ENCODE measurements at places on chromosomes 1 and 21.

GRCh38 chr1:67465375-67465774 lies 35.2 kb upstream of the SERBP1 start:
- DNase-seq, result no peak

DNA sequence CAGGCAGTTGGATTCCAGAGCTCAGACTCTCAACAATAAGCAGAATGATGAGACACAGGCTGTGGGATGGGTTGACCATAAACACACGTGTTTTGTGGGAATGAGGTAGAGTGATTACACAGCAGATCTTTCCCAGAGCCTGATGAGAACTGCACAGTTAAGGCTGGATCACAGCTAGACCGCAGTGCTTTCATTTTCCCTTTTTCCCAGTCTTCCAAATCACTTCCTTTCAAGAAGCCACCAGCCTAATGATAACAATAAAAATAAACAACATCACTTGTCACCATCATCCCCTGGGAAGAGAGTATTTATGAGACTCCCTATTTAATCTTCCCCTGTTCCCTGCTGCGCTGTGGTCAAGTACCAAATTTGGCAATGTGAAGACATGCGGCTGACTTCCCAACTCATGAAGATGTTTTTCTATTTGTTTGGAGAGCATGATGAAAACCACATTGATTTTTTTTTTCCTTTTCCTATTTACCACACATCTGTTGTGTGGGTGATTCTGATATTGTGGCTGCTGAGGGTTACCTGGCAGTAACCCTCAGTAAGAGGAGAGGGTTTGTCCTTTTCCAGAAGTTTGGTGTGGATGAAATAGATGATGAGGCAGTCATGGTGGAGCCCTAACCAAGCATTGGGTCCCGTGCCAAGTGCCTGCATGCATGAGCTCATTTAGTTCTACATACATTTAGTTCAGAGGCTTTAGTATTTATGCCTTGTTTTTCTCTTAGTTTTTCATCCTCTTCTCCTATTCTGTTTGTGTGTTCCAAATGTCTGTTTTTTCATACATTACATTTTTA lies 248.9 kb upstream of the HOOK1 start:
- DNase-seq, result no peak

GRCh38 chr1:52239708-52240001 lies 97.8 kb downstream of the ZFYVE9 start:
- DNase-seq, result no peak

DNA sequence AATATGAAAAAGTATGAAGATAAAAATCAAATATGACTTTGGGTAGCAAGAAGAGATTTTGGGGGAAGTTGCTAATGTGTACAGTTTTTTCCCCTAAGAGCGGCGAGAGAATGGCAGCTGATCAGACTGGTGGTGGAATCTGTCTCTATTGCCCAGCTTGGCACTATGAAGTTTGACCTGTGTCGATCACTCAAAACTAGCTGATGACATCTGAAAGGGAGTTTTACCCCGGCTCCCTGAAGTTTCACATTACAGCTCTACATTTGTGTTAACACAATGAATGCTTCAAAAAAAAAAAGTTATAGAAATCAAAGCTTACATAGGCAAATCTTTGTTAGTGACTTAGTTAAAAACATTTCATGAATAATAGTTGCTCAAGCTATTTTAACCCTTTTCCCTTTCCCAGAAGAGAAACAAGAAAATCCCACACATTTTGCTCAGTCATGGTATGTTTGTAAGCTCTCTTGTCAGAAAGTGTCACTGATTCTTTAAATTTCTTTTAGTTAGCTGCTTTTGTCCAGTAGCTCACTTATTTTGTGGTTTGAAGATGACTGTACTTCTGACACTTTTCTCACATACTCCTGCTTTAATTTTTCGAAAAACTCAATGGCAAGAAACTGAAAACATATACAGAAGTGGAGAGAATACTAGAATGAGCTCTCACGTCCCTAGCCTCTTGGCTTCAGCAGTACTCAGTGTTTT lies 41.3 kb downstream of the DYRK1A start:
- peak; percentile 43 for DNase-seq

- DNase-seq, result no peak
Measured at GRCh38 chr21:35737899-35738346, 322.4 kb downstream of the SETD4 start.

DNA sequence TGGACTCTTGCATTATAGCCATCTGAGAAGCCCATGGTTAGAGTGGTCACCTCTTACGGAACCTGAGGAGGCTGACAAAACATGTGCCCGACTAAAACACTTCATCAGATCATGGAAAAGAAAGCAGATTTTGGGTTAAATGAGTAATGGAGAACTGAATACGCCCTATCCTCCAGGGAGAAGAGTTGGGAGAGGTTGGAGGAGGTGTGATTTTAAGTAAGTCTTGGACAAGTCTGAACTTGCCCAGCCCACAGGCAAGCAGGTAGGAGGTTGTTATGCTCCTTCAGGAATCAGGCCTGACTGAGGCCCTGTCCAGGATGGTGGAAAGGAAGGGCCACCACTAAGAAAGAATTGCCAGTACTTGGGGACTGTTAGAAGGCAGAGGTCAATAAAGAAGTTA lies 255.8 kb downstream of the TGFB2 start:
- DNase-seq, result no peak

GRCh38 chr1:5272325-5272724 lies 617.9 kb downstream of the AJAP1 start:
- no peak for DNase-seq

GRCh38 chr1:182485861-182486260 lies 35.9 kb downstream of the RGSL1 start:
- no peak for DNase-seq

GRCh38 chr1:203278885-203279406 lies 26.4 kb upstream of the BTG2 start:
- DNase-seq, result no peak

GRCh38 chr1:41240781-41241353 lies 1.2 kb downstream of the SCMH1 start:
- no peak for DNase-seq

- no peak for DNase-seq
Measured at GRCh38 chr1:59137276-59137615, 159.6 kb upstream of the FGGY start.

- no peak for DNase-seq
Measured at GRCh38 chr1:89942825-89943658, 51.9 kb upstream of the ZNF326 start.

- DNase-seq, result no peak
Measured at GRCh38 chr21:21952566-21952965, 954.4 kb downstream of the NCAM2 start.

DNA sequence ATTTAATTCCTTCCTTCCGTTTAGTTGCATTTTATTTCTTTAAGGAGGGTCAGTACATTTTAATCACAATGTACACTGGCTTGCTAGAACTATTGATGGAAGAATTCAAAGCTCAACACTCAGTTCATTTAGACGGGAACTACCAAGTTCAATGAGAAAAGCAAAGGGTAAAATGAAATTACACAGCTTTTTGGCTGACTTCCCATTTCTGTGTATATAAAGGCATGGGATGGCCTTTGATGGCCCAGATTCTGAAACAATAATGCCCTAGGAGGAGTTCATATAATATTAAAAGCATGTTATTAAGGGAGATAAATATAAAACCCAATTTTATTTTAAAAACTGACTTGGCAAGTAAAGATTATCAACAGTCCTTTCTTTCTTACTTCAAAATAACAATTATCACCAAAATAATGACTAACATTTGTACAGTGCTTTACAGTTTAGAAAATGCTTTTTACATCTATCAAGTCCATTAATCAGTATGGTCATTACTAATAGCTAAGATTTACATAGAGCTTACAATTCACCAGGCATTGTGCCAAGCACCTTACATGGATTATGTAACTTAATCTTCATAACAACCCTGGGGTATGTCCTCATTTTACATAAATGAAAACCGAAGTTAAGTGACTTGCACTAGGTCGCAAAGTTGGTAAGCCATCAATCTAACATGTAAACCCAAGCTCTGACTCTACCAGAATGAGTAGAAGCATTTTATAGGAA lies 402.4 kb downstream of the OMA1 start:
- no peak for DNase-seq

DNA sequence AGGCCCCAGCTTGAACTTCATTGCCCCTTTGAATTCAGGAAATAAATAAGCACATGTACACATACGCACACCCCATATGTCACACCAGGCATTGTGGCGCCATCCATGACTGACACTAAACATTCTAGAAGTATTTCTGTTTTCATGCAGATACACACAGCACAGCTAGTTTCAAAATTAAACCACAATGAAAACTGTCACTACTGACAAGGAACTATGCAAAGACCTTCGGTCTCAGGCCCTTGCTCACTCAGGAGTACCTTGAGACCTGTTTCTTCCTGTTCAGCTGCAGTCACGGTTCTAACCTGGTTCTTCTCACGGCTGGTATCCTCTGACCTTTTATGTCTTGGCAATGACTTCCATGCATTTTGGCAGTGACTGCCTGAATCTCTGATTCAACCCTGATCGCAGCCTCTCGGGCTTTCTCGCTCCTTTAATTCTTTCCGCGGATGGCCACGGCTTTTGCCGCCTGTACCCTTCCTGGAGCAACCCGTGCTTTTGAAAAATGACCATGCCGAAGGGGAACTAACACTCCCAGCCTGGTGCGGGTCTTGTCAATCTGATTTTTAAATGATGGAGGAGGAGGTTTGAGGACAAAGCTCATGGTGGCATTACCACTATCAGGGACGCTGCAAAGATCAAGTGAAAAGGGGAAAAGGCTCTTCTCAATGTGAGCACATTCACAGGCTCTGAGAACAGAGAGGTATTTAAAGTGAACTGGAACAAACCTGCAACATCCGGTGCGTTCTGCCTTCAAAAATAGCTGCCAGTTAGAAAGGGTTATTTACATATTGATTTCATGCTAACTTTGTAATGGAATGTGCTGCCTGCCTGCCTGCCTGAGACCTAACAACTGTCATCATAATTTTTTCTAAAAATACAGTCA lies 384.6 kb downstream of the RRAGC start:
- peak; percentile 97 for DNase-seq

DNA sequence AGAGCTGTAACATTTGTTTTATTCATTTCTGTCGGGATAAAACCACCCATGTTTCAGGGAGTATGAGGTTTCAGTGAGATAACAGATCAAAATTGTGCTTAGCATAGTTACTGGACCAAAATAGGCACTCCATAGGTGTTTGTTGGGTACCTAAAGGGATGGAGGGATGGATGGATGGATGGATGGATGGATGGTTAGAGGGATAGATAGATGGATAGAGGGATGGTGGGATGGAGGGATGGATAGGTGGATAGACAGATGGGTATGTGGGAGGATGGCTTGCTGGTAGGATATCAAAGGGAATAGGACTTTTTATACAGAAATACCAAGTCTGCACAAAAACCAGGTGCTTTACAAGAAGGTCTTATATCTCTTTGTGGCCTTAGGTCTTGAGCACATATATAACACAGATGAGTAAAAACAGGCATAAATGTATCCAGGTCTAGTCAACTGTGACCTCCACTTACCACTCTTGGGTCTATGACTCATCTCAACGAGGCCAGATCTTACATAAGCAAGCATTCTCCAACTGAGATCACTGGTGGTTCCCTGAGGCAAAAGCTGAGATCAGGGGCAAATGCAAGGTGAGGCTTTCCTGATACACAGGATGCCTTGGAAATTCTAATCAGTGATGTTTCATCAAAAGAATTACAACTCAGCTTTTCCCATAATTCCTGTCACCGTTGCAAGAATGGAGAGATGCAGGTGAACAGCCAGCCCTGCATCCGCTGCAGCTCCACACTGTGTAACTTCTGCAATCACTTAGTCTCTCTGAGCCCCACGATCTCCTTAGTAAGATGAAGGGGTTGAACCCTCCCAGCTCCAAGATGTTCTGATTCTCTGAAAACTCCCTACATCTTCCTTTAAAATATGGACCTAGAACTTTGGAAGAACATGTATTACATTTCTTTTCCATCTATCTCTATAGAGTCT lies 32.0 kb downstream of the PTAFR start:
- peak; percentile 97 for DNase-seq

DNA sequence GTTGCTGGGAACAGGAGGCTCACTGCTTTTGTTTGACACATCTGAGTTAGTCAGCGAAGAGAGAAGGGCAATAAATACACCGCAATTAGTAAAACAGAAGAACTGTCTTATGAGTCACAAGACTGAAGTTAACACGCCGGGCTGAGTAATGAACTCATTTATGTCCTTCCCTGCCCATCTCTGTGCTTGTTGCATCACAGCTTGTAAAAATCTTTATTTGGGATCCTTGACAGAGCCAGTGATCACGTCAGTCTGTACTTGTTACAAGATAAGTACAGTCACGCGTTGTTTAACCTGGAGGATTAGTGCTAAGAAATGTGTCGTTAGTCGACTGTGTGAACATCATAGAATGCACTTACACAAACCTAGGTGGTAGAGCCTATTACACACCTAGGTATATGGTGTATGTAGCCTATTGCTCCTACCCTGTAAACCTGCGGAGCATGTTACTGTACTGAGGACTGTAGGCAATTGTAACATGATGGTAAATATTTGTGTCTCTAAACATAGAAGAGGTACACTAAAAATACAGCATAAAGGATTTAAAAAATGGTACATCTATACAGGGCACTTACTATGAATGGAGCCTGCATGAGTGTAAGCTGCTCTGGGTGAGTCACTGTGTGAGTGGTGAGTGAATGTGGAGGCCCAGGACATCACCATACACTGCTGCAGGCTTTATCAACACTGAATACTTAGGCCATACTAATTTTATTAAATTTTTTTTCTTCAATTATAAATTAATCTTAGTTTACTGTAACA lies 272.2 kb downstream of the TNR start:
- DNase-seq, result no peak

DNA sequence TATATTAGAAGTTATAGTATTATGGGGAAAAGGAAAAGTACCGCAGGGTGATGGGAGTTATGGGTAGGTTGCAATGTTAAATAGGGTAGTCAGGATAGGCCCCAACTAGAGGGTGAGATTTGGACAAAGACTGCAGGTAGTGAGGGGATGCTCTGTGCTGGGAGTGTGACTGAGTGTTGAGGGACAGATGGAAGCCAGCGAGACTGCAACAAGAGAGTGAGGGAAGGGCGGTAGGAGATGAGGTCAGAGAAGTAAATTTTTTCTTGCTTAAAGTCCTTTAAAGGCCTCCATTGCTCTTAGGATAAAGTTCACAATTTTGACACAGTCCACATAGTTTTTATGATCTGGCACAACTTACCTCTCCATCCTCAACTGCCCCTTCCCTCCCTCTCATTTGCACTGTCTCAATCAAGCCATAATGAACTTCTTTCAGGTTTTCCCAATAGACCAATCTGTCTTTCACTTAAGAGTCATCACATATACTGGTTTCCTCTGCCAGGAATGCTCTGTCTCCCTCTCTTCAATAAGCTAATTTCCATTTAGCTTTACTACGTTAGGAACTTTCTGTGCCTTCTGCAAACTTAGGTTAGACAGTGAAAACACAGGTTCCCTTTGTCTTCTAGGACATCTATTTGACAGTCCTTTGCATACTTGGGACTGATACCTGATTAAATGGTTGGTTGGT lies 237.7 kb upstream of the CACYBP start:
- no peak for DNase-seq

- no peak for DNase-seq
Measured at GRCh38 chr1:108600504-108600903, 40.6 kb downstream of the EEIG2 start.

GRCh38 chr1:210584439-210585113 lies 255.9 kb downstream of the HHAT start:
- peak; percentile 13 for DNase-seq
